ENCODE measurements at places on chromosomes 4 and X.

- no peak for DNase-seq
Measured at GRCh38 chr4:40484346-40485090, 145.1 kb downstream of the RBM47 start.

DNA sequence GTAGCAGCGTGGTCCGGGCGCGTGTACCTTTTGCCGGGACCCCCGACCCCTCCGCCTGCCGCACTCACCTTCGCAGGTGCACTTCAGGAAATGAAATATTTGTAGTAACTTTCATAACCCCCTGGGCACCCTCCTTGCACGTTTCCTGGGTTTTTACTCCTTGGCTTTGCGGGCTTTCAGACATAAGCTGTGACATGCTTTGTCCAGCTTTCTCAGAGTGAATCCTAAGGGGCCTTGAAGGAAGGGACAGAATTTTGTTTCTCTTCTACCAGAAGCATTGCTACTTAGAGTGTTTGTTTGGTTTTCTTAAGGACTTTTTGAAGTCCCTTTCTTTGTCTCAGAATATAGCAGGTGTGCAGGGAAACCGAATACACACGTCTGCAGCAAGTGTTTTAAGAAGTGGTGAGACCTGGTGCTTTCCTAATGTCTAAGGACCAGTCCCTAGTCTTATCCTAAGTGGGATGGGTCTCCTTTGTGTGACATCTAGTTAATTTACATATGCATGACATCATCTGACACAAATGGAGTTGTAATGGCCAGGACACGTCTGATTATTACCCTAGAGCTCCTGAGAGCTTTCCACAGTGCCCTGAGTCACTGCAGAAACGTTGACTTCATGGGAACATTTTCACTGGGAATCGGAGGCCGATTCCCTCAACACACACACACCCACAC lies 1.3 kb downstream of the FAM149A start:
- no peak for DNase-seq

DNA sequence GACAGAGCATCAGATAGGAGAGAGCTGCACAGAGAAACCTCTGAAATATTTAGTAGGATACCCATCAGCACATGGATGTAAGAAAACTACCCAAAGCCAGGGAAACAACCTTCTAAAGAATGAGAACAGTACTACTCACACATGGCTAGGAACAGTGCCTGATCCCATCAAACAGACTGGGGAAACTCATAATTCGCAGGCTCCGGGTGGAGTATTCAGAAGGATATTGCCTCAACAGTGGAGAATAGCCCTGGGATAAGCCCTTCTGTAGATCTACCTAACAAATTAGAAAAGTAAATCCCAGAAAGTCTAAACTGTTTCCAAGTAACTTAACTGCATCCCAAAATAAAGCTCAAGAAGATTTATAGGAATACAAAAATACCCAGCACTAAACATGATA lies 17.8 kb downstream of the RCHY1 start:
- no peak for DNase-seq

DNA sequence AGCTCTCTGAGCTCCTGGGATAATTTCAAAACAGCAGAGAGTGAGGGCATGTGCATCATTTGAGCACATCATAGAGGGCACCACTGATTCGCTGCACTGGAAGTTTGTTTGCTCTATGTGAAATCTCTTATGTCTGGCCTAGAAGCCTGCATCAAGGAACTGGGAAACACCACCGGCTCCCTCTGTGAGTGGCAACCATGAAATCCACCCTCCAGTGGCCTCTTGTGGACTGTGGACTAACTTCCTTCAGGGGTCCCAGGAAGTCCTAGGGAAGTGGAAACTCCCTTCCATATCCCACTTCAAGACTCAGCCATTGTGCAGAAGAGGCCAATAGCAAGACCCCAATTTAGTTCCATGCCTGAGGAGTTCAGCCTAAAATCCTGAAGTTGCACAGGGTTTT lies 48.0 kb upstream of the IGFBP7 start:
- DNase-seq, result no peak

DNA sequence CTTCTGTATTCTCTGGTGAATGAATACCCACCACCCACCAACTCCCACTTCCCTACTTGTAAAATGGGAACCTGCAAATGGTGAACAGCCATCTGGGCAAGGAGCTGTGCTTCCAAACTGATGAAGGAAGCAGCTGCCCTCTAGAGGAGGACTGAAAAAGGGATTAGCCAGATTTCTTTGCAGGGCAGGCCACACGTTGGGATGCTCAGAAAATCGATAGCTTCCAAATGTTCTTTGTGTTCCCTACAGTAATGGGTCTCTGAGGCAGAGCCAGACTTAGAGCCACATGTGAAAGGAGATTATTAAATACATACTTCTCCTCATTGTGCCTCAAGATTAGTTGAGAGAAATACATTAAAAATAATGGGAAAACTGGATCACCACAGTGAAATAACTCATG lies 39.3 kb upstream of the LPAR4 start:
- peak; percentile 11 for DNase-seq

DNA sequence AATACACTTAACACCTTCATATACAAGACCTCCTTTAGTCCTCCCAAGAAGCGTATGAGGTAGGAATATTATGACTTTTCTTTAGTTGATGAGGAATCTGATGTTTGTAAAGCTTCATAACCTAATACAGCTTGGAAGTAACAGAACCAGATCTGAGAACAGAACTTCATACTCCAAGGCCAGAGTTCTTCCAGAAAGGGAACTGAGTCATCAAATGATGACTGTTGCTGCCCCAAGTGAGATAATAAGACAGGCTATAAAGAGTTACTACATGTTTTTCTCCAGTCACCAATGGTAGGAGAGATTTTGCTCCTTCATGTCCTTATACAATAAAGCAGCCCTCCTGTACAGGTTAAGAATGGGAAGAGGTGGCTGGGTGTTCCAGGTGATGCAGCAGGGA lies 74.3 kb upstream of the ANXA3 start:
- no peak for DNase-seq

GRCh38 chr4:156100651-156101050 lies 147.0 kb upstream of the CTSO start:
- DNase-seq, result no peak

- DNase-seq, result no peak
Measured at GRCh38 chr4:28007693-28008092, 1147.1 kb downstream of the STIM2 start.

GRCh38 chr4:145153181-145153903 lies 27.0 kb downstream of the OTUD4 start:
- DNase-seq, result no peak

GRCh38 chrX:119529345-119530276 lies 35.6 kb downstream of the STEEP1 start:
- DNase-seq, result no peak

DNA sequence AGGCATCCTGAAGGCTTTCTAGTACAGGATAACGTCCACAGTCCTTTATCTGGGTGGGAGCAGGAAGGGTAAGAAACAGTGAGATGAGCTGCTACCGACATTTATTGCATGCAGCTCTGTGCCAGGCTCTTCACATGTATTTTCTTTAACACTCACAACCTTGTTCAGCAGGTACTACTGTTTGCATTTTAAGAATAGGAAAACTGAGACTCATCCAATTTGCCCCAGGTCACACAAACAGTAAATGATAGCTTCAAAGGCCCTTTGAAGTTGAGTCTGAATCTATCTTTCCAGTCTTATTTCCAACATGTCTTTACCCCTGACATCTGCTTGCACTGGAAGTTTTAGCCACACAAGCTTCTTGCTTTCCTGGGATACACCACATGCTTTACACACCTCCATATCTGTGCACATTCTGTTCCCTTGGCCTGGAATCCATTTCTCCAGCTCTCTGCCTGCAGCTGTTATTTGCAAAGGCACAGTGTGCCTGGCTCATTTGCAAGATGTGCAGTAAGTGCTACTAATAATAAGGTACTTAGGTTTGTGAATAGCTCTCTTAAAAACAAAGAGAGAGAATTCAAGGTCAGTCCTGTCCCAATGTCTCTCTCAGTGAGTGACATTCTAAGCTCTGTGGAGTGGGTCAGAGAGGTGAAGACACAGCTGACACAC lies 61.2 kb downstream of the METTL14 start:
- no peak for DNase-seq

GRCh38 chrX:153413731-153414130 lies 2.5 kb downstream of the ZFP92 start:
- DNase-seq, result no peak

GRCh38 chr4:1411436-1412375 lies 5.5 kb upstream of the NKX1-1 start:
- DNase-seq, result no peak

DNA sequence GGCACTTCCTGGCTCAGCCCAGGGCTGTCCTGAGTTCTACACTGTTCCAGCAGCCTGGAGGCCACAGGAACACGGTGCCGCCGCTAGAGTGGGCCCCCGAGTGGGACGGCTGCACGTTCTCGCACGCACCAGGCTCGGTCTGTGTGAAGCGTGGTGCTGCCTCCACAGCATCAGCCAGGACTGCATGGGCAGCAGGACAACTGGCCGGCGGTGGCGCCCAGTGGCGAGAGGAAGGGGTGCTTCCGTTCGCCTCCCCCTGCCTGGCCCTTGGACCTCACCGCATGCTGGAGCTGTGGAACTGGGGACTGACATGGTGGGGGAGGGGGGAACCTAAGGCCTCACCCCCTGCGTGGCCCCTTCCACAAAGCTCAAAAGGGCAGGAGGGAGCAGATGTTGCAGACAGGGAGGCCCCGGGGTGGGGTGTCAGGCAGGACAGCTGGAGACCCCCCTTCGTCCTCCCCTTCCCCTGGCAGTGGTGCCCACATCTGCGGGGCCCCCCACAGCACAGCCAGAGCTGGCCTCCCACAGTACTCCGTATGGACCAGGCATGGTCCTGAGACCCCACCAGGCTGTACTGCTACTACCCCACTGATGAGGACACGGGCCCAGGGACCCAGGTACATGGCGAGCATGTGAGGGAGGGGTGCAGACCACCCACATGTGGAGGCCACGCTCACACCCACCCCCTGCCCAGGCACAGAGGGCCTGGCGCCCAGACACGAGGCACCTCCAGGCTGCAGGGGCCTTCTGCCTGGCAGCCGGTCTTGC lies 58.5 kb downstream of the ACOX3 start:
- DNase-seq, result no peak

DNA sequence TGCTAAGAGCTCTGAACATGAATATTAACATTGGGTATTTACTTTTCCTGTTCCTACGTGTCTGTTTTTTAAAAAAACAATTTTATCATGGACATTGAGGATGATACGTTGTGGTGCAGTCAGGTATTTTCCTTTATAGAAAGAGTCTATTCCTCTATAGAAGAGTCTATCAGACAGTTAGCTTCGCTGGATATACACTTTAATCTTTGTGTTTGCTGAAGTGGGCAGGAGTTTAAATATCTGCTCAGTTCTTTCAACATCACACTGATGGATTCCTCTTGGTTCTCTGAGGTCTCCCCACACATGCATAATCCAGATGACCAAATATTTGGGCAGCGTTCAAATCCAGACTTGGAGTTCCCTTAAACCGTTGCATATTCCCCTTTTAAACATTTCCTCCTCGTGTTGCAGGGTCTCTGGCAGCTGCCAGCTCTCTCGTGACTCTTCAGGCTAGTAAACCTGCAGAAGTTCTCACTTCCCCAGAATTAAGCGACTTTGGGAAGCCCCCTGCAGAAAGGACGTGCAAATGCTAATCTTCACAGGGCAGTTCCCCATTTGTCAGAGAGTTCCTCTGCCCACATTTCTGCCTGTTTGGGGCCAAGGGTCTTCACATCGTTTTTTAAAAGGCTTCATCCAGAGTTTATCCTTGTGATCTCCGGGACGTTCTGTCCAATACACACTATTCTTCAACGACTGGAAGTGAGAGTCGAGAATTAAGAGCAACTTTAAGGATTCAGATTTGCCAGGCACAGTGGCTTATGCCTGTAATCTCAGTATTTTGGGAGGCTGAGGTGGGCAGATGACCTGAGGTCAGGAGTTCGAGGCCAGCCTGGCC lies 20.5 kb upstream of the DHRSX start:
- DNase-seq, result peak; percentile 81

GRCh38 chr4:28269426-28269825 lies 1408.8 kb downstream of the STIM2 start:
- DNase-seq, result no peak

- DNase-seq, result no peak
Measured at GRCh38 chr4:147198411-147199051, 252.9 kb upstream of the TTC29 start.

DNA sequence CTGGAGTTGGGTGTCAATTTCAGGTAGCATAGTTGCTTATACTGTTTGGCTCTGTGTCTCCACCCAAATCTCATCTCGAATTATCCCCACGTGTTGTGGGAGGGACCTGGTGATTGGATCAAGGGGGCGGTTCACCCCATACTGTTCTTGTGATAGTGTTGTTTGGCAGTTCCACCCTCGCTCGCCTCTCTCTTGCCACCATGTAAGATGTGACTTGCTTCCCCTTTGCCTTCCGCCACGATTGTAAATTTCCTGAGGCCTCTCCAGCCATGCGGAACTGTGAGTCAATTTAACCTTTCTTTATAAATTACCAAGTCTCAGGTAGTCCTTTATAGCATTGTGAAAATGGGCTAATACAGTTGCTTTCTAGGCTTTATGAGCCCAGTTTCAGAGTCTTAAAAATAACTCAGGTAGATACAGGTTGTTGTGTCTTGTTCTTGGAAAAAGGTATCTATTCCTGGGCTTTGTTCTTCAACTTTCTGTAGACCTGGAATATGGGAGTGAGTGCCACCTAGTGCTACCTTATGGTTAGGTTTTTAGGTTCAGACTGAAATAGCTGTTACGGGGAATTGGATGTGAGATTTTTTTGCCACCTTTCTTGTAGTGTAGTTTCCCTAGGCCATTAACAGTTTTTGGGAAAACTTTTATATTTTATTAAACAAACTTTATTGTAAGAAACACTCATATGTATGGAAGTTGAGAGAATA lies 15.6 kb downstream of the PGK1 start:
- peak; percentile 19 for DNase-seq

- DNase-seq, result no peak
Measured at GRCh38 chr4:101938836-101939235, 148.3 kb downstream of the BANK1 start.

GRCh38 chr4:155794589-155795236 lies 35.9 kb downstream of the GUCY1B1 start:
- no peak for DNase-seq

GRCh38 chr4:118154649-118155048 lies 120.4 kb downstream of the NDST3 start:
- no peak for DNase-seq

GRCh38 chr4:6466756-6467381 lies 5.5 kb downstream of the PPP2R2C start:
- no peak for DNase-seq

GRCh38 chr4:143711543-143712154 lies 11.2 kb upstream of the FREM3 start:
- DNase-seq, result no peak

DNA sequence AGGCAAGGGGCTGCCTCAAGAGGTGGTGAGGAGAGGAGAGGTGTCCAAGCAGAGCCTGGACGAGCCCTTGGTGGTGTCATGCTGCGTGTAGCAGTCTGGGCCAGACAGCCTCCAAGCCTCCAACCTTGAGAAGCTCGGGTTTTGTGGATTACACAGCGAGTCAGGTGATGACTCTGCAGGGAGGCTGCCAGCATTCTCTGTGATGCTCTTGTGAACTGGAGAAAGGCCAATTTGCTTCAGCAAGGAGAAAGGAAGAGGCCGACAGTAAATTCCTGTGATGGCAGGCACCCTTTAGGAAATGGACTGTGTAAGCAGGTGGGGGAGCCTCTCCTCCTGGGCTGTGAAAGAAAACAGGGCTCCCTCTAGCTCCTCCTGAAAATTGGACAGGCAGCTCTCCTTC lies 36.0 kb upstream of the CD99L2 start:
- DNase-seq, result no peak

- DNase-seq, result no peak
Measured at GRCh38 chrX:2710041-2710840, 19.1 kb downstream of the CD99 start.

GRCh38 chr4:147802346-147802745 lies 70.5 kb downstream of the ARHGAP10 start:
- DNase-seq, result no peak
